Fibroblast of the conjunctiva (primary cell): ENCODE measurements at places on chromosomes 1 and 21.
A peak's percentile ranks its signal among the peaks of the same experiment; 100 is the strongest.

GRCh38 chr1:230631477-230631876 is 10.8 kb upstream of the COG2 start:
- no peak for DNase-seq

DNA sequence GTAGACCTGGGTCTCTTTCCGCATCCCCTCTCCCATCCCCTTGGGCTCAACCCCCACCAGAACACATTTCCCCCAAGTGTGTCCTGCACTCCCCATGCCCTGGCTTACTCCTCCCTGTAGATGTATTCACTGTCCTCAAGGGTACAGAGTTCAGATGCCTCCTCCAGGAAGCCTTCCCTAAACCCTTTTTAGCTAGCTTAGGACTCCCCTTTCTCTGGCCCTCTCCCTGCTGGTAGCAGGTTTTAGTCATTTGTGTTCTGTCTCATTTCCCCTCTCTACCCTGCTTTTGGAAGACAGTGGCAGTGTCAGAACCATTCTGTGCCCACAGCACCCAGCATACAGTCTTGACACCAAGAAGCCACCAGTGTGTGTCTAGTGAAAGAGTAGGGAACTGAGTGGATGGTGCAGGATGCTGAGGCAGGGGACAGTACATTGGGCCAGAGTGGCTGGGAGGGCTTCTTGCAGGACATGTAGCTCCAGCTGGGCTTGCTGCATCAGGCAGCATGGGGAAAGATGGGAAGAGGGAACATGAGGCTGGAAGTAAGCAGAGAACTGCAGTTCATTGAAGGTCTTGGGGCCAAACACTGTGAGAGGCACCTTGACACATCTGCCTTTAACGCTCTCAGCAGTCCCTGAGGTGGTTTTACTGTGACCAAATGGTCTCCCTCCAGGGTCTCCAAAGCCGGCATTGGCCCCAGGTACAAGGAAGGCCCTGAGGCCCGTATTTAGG is 2.5 kb downstream of the FOXO6 start:
- DNase-seq: no peak

DNA sequence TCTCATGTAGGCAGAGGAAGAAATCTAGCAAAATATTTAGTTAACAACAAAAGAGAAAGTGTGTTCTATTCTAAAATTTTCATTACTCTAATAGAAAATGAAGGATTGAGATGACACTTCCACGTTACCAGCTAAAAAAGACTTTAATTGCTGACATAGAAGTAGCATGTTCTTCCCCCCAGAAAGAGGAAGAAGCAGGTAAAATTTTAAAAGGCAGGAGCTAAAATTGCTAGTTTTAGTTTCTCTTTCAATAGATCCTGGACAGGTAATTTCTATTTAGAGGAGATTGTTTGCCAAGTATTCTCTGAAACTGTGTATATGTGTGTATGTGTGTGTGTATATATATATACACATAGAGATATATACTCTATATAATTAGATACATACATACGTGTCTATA is 248.1 kb upstream of the FMN2 start:
- no peak for DNase-seq

- no peak for DNase-seq
These were observed 327.7 kb downstream of the SMYD3 start for GRCh38 chr1:246179401-246179800.

DNA sequence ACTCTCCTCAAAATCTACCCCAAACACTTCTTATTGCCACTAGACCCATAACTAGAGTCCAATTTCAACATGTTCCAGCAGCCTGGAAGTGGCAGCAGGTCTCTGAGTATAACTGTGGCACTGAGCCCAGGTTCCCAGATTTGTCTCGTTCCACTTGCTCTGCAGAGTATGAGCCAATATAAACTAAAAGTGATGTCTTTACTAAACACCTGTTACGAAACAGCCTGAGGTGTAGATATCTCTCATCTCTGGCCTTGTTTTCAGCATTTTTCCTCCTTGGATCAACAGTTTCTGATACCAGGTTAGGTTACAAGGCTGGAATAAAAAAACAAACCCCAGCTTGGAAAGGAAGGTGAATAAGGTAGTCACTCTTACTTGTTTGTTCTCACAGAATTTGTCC is 25.2 kb upstream of the PRDX6 start:
- DNase-seq: no peak

DNA sequence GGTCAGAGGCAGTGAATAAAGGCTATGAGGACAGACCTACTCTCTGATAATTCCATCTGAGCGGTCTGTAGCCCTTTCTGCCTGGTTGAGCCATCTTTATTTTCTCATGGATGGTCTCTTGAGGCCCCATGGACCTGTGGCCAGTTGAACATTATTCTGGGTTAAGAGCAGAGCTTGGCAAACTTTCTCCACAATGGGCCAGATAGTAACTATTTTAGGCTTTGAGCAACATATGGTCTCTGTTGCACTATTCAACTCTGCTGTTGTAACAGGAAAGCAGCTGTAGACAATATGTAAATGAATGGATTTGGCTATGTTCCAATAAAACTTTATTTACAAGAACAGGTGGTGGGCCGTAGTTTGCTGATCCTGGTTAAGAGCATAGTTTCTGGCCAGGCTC is 62.7 kb downstream of the KAZN start:
- peak; percentile 28 for DNase-seq

DNA sequence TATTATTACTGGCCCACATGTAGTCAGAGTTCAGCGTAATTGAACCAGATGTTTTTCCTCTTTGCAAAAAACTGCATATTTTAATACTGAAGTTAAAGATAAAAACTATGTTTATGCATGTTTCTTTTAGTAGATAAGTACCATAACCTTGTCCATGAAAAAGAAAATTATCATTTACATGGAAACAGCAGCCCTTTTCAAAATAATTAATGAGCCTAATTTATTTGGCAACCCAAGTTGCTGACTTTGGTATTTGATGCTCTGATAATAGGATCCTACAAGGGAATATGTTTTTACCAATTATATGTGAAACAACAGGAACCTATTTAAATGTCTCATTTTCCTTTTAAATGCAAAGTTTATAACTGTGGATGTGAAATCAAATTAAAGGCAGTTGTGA is 281.3 kb upstream of the C1orf105 start:
- DNase-seq: no peak

- no peak for DNase-seq
These were observed 497.8 kb upstream of the ADAMTS5 start for GRCh38 chr21:27464648-27465047.

GRCh38 chr1:172085317-172085716 is 244.0 kb downstream of the DNM3 start:
- no peak for DNase-seq

DNA sequence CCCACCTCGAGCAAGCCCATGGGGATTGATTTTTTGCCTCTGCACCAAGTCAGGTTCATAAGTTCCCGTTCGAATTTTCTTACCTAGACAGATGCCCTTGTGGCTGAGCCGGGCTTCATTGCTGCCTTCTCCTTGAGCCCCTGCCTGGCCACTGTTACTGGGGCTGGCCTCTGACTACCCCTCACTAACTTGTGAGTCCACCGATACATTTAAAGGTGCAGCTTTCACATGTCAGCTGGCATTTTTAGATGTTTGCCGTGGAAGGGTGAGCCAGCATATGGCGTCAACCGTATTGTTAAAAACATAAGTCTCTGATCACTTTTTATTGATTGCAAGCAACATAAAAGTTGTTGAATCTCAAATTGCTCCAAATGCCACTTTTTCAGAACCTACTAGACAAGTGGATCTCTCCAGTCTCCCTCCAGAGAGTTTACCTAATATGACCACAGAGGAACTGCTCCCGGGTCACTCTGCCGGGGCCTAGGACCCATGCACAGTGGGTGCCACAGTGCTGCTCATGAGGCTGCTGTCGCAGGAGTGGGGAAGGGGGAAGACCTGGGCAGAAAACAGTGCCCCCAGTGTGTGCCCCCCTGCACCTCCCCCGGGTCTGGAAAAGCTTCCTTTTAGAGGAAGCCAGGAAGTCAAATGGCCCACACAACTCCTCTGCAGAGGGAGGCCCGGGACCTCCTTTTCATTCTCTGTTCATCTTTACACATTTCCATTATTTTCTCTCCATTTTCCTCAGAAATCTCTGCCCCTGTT is 18.8 kb downstream of the MX1 start:
- no peak for DNase-seq

DNA sequence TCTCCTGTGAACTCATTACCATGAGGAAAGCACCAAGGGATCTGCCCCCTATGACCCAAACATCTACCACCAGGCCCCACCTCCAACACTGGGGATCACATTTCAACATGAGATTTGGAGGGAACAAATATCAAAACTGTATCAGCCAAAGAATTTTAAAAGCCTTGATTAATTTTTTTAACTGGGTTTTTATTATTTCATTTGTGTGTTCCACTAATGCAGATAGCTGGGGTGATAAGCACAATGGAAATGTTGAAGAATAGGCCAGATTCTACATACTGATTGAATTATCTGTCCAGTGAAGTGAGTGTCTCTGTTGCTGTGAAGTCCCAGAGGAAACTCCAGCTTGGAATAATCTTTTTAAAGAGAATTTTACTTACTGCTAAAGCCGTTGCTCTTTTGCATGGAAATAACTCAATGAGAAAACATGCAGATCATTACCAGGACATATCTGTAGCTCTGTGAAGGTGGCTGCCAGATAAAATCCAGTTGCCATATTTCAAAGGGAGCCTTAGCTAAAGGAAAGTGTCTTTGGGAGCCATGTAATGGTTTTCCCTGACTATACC is 44.4 kb upstream of the DHCR24 start:
- DNase-seq: no peak

- no peak for DNase-seq
These were observed 777.2 kb upstream of the ADAMTS5 start for GRCh38 chr21:27743971-27744564.

- DNase-seq: no peak
These were observed 1260.6 kb upstream of the ADGRL2 start for GRCh38 chr1:80540149-80540548.

DNA sequence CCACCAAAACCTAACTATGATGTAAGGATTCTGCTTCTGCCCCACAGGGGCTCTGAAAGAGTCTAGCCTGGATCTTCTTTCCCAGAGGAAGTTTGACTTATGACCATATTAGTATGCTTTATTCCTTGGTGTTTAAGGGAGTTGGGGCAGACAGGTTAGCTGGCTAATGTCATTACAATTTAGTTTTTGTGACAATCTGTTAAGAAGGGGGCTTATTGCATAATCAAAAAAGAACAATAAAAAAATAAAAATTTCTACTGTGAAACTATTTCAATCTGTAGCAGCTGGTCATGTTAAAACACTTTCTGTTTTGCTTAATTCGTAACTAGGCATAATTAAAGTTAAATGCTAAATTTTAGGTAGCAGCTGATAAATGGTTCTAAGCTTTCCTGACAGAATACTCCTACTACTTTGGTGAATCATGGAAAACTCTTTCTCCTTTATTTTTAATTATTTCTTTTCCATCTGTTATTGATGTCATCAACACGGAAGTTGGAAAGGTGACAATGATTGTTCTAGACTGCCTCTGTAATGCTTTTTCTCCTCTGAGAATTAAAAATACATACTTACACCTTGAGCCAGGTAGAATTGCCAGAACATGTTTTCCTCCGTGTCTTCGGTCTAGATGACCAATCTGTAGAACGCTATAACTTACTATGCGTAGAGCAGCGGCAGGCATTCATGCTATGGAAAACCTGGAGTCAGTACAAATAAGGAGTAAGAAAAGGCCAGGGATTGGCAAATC is 18.6 kb downstream of the DYRK3 start:
- no peak for DNase-seq

DNA sequence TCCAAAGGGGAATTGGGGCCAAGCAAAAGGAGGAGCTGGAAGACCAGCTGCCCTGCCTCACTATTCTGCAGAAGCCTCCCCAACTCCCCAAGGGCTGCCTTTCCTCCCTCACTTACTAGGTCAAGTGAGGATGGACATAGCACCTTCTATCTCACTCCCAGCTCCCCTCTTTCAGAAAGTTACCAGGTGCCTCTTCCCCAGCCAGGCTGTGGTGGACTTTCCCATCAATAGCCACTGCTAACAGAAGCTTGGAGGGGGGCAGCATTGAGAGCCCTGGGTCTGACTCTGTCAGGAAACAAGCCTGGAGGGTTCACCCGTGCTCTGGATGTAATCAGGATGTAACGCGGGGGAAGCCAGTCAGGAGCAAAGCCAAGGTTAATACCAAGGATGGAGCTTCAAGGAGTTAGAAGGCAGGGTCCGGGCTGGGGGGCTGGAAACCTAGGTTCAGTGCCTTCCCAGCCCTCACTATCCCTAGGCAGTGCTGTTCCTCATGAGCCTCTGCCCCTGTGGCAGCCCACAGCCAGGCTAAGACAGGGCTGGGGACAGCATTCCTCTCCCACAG is 127.8 kb upstream of the NGF start:
- no peak for DNase-seq
